Tongue (tissue), 3 donors: ENCODE measurements at places on chromosomes 11 and 22.
A peak's percentile ranks its signal among the peaks of the same experiment; 100 is the strongest.

GRCh38 chr22:39243439-39244135 lies 1.2 kb downstream of the PDGFB start:
- DNase-seq: no peak

DNA sequence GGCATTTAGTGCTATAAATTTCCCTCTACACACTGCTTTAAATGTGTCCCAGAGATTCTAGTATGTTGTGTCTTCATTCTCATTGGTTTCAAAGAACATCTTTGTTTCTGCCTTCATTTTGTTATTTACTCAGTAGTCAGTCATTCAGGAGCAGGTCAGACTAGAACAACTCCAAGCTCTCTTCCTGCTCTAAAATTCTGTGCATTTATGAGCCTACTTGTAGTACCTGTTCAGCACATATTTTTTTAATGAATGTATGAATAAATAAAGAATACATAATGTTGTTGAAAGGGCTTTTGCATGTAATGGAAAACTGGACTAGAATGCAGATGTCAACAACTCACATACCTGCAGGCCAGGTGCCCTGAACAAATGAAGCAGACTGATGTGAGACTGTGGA lies 13.7 kb upstream of the HEPHL1 start:
- DNase-seq: no peak

DNA sequence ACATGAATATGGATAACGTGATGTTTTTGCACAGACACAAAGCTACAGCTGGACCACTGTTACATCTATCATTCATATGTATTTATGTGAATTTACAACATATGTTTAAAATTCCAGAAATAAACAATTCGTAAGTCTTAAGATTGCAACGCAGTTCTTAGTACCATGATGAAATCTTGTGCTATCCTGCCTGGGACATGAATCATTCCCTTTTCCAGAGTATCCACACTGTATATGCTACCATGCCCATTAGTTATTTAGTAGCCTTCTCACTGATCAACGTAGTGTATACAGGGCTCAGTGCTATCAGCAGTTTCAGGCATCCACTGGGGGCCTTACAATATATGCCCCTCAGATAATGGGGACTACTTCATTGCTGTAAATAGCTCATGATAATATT lies 4.3 kb downstream of the ATL3 start:
- DNase-seq: no peak

DNA sequence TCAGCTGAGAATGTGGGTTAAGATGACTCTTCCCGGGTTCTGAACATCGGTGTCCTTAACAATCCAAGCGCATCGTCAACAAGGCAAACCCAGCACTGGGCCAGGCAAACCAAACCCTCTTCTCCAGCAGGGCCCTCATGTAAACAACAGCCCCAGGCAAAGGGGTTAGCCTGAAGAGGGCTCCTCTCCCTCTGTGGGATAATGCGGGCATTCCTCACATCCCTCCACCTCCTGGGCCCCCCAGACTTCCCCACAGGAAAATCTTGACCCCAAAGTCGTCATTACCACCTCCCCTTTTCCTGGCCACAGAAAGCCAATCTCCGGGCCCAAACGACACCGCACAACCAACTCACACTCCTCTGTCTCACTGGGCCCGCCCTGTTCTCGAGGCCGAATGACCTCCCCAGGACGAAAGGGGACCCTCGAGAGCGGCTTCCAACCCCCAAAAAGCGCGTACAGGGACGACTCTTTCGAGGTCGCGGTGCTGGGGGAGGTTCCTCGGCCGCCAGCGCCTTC lies 566 bp downstream of the DDB1 start:
- DNase-seq: peak; percentile 23

- DNase-seq: peak; percentile 13
Observed at GRCh38 chr11:33490842-33491370, 209.7 kb downstream of the C11orf91 start.

GRCh38 chr11:69062169-69062855 lies 13.6 kb downstream of the TPCN2 start:
- DNase-seq: no peak
